ENCODE measurements at places on chromosomes 3 and 15. TPM values are rescaled to one million over a fixed set of nuclear protein-coding genes. Genes with fewer than 3 reads are reported as not detected.

The TMCO5A gene
- not detected for total RNA-seq

DNA sequence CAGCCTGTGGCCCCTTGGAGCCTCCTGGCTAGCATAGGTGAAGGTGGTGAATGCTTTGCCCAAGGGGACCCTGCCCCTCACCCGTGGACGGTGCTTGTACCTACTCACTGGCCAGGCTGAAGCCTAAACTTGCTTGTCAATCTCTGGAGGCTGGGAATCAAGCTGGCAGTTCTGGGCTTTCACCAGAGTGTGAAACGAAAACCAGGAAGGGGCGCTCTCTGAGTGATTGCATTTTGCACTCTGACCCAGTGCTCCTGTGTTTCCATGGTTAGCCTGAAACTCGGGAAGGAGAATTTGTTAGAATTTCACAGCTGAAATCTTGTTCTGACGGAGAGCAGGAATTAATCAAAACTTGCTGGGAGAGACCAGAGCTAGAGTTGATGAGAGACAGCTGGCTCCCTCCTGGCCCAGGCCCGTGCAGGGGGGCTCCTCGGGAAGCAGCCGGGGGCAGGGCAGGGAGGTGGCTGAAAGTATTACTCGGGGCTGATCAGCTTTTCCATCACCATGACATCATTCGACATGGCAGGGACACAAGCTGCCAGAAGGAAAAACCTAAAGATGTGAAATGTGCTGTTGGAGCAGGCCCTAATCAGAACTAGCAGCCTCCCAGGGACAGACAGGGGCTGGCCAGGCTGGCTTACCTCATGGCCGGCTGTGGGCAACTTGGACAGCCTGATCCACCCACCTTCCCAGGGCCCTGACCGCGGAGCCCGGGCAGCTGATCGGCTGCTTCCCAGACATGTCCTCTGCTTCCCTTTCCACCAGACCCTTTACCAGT is 323.6 kb upstream of the CTDSPL start:
- DNase-seq = no peak
- H3K4me1 ChIP-seq = no peaks in the 10 kb centered on the region
- H3K4me3 ChIP-seq = no peak overlapping the region

DNA sequence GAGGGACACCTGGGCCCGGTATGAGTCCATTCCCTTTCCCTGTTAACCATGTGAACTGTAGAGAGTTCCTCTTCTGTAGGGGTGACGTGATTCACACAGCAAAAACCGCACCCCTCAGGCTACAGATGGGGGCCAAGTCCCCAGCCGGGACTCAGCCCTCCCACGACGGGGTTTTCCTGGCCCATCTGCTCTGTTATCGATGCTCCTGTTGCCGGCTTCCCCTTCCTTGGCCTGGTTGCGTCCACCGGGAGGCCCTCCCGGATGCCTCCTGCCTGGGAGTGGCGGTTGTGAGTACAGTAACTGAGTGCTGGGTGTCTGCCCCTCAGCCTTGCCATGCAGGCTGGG is 817 bp upstream of the PLXNA1 start:
- H3K4me3 ChIP-seq = peak overlapping the region; percentile 86
- H3K4me1 ChIP-seq = peaks cover 10% of the 10 kb centered on the region
- DNase-seq = peak; percentile 52
- H3K36me3 ChIP-seq = no peaks in the 10 kb centered on the region
- peak overlapping the region; percentile 75 for H3K27ac ChIP-seq
- H3K27me3 ChIP-seq = no peaks in the 10 kb centered on the region

DNA sequence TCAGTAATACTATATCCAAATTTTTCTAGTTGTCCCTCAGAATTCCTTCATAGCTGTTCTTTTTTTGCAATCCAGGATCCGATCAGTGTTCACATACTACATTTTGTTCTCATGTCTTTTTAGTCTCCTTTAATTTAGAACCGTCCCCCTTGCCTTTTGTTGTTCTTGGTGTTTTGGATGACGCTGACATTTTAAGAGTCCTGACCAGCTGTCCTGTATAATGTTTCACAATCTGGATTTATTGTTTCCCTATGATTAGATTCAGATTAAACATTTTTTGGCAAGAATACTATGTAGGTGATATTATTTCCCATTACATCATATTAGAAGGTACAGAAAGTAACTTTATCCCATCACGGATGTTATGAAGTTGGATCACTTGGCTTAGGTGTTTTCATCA is 11.4 kb downstream of the TUBGCP4 start:
- H3K27me3 ChIP-seq = no peaks in the 10 kb centered on the region
- H3K4me3 ChIP-seq = no peak overlapping the region
- H3K27ac ChIP-seq = no peak overlapping the region
- peaks cover 39% of the 10 kb centered on the region for H3K36me3 ChIP-seq
- DNase-seq = no peak

- peak overlapping the region; percentile 95 for H3K4me3 ChIP-seq
- H3K27ac ChIP-seq = peak overlapping the region; percentile 99
- H3K4me1 ChIP-seq = peaks cover 38% of the 10 kb centered on the region
- peak; percentile 27 for DNase-seq
Observed at GRCh38 chr3:49020330-49021212, 1.4 kb upstream of the NDUFAF3 start.

DNA sequence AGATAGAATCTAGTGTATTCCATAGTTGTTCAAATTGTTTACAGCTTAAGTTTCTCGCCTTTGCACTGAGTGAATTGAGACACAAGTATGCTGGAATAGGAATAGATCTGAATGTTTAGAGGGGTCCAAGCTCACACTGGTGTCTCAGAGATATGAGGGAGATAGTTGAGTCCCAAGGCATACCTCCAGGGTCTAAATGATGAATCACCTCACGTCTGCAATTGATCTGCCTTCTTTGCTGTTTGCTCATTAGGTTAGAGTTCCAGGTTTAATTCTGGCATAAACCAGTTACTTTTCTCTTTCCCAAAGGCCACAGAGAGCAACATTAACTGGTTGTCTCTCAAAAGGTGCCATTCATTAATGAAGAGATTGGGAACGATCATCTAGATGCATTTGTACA is 106.3 kb upstream of the MME start:
- no peaks in the 10 kb centered on the region for H3K4me1 ChIP-seq
- no peak overlapping the region for H3K4me3 ChIP-seq
- no peaks in the 10 kb centered on the region for H3K36me3 ChIP-seq

DNA sequence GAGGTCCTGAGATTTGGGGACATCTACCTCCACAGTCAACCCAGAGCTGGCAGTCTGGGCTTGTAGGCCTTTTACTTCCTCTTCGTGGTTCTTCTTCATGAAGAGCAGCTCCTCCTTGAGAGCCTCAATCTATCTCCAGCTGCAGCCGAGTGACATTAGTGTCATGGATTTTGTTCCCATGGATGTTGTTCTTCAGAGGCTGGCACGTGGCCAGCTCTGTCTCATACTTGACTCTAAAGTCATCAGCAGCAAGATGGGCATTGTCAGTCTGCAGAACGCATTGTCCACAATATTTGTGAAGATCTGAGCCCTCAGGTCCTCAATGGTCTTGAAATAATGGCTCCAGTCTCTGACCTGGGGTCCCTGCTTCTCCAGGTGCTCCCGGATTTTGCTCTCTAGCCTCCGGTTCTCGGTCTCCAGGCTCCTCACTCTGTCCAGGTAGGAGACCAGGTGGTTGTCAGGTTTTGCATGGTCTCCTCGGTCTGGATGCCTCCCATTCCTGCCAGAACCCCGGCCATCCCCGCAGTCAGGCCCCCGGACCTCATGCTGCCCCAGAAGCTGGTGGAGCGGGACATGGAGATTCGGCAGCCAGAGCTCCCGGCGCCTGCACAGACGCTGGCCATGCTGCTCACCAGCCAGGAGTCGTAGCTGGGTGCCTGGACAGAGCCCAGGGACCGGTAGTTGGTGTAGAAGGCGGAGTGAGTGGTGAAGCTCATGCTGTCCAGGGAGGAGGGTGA is 3.4 kb upstream of the CCNL1 start:
- peaks cover 12% of the 10 kb centered on the region for H3K4me1 ChIP-seq
- no peaks in the 10 kb centered on the region for H3K27me3 ChIP-seq
- H3K27ac ChIP-seq = no peak overlapping the region
- peaks cover 6% of the 10 kb centered on the region for H3K36me3 ChIP-seq
- no peak overlapping the region for H3K4me3 ChIP-seq
- no peak for DNase-seq

GRCh38 chr3:134061401-134061800 is 31.7 kb upstream of the SLCO2A1 start:
- H3K36me3 ChIP-seq = no peaks in the 10 kb centered on the region
- no peak overlapping the region for H3K27ac ChIP-seq
- no peaks in the 10 kb centered on the region for H3K27me3 ChIP-seq

DNA sequence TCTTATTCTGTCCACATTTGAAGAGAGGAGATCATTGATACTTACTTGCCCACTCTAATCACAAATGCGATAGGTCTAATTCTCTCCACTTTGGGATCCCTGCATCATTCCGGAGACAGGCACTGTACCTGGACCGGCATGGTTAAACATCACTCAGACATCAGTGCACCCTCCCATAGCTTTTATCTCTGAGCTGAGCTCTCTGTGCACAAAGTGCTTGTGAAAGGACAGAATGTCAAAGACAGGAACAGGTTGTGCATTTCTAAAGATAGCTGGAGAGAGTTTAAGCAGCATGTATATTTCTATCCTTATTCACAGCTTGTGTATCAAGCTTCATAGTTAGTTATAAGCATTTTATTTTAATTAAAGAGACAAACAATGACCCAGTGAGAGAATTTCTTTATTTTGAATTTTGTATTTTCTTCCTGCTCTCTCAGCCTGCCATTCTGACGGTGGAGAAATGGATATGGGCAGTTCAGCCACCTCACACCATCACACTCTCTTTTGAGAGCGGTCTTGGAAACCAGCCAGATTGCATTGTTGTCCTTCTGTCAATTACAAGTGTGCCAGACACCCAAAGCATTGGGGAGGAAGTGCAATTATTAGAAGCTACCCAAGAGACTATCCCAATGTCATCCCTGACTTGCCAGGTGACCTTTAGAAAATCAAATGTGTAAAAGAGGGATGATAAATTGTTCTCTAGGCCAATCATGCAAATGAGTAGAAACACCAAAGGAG is 65.2 kb upstream of the CHL1 start:
- H3K4me1 ChIP-seq = no peaks in the 10 kb centered on the region
- no peak overlapping the region for H3K4me3 ChIP-seq
- H3K36me3 ChIP-seq = no peaks in the 10 kb centered on the region
- no peak for DNase-seq
- H3K27ac ChIP-seq = no peak overlapping the region
